Adipocyte (in vitro differentiated cells): ENCODE measurements at places on chromosomes 4 and X.

DNA sequence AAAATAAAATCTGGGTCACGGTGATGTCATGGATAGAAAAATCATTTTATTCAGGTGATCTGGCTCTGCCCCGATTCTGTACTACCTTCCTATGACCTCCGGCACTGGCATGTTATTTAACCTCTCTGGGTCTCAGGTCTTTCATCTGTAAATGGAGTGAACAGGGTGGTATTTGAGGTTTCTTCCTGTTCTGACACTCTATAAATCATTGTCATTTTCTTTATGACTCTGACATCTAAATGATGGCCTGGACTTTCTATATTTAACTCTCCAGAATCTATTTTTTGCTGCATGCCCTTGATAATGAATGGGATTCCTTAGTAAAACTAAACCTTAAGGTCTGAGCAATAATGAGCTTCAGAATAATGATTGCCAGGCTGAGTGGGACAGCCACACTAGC lies 422.0 kb upstream of the CNKSR2 start:
- DNase-seq, result no peak

GRCh38 chr4:142473960-142474338 lies 372.2 kb downstream of the INPP4B start:
- no peak for DNase-seq

- no peak for DNase-seq
Measured at GRCh38 chrX:85543866-85544265, 164.4 kb upstream of the POF1B start.

GRCh38 chr4:10096978-10097335 lies 19.6 kb downstream of the WDR1 start:
- DNase-seq, result no peak

DNA sequence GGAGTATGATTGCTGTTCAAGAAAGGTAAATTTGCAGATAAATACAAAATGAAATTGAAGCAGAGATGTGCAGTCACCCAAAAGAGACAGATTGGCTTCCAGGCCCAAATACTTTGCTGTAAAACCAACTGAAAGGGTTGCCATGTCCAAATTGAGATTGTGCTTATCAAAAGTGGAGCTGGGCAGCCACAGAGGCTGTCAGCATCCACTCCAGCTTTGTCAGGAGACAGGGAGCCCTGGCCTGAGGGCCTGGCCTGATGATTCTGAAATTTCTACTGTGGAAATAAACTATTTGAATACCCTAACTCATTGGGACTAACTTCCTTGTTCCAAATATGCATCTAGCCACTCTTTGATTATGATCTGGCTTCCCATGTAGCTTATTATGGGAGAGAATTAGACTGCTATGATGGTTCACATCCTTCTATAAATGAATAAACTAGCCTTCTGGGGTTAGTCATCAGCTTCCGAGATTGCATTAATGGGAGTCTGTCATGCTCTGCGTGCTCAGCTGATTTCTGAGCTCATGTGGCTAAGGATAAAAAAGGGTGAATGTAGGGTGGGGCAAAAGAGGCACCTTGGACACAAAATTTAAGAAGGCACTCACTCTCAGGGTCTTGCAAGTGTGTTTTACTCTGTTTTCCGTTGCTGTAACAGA lies 48.2 kb downstream of the SLC34A2 start:
- DNase-seq, result no peak

- no peak for DNase-seq
Measured at GRCh38 chr4:83323136-83323535, 11.5 kb downstream of the HPSE start.

DNA sequence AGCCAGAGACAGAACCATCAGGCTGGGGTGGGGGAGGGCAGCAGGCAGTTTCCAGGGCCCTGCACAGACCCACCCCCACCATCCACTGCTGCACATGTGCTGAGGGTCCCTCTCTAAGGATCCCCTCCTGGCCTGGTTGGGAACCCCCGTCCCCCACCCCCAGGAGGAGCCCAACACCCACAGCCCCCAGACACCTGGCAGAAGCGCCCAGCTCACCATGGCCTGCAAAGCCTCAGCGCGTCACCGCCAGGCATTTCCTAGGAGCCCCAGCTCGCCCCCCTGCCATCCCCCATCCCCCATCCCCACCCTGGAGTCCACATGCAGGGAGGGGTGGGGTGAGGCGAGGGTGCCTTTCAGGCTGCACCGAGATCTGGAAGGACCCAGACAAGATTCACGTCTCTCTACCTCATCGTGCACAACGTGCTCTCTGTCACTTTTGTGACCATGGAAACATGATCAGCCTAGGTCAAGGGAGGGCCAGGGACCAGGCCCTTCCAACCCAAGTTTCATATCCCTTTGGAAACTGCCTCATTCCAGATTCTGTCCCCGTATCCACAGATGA lies 9.3 kb downstream of the MXD4 start:
- DNase-seq, result no peak

- no peak for DNase-seq
Measured at GRCh38 chrX:13265111-13265510, 54.7 kb downstream of the ATXN3L start.

- no peak for DNase-seq
Measured at GRCh38 chrX:9430346-9430921, 34.4 kb upstream of the TBL1X start.

- DNase-seq, result no peak
Measured at GRCh38 chr4:20356565-20356964, 104.9 kb downstream of the SLIT2 start.

DNA sequence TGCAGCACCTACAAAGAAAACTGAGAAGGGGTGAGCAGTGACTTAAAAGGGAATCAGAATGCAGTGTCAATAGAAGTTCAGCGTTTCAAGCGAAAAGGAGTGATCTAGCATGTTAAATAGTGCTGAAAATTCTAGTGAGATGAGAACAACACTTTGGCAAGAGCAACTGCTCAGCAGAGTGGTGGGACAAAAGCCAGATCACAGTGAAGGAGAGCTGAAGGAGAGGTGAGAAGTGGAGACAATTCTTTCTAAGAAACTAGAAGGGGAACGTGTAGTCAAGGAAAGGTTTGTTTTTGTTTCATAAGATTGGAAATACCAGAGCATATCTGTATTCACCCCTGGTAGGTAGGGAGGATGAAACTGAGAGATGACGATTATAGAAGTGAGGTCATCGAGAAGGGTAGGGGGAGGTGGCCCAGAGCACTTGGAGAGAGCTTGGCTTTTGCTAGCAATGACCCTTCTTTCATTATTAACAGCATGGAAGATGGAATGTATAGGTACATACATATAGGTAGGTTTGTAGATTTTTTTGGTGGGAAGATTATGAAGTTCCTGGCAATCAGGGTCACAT lies 33.7 kb downstream of the SRPX2 start:
- DNase-seq, result no peak
